ENCODE measurements at places on chromosomes 4 and X. TPM values are rescaled to one million over a fixed set of nuclear protein-coding genes. Genes with fewer than 3 reads are reported as not detected.

GRCh38 chr4:189436207-189436606, 504.5 kb upstream of the FRG1 start:
- DNase-seq, result no peak

GRCh38 chrX:100880368-100880767, 6.2 kb upstream of the NOX1 start:
- no peak for DNase-seq

DNA sequence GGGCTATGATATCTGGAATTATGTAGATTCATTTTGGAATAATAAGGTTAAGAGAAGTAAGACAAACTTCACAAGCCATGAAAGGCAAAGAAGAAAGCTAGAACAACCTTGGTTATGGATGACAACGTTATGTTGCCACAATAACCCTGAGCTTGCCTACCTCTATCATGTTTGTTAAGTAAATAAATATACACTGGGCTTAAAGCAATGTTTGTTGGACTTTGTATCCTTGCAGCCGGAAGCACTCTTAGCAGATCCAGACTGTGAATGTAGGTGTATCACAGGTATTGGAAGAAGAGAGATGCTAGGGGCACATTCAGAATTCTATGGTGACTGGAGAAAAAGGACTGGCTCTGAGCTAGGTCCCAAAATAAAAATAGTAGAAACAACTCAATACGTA, 214.4 kb downstream of the HS3ST1 start:
- no peak for DNase-seq

CCNQ gene
- 94.5 TPM for total RNA-seq

IBSP gene
- total RNA-seq, result not detected

GRCh38 chr4:3436798-3437581, 4.8 kb upstream of the HGFAC start:
- DNase-seq, result no peak

DNA sequence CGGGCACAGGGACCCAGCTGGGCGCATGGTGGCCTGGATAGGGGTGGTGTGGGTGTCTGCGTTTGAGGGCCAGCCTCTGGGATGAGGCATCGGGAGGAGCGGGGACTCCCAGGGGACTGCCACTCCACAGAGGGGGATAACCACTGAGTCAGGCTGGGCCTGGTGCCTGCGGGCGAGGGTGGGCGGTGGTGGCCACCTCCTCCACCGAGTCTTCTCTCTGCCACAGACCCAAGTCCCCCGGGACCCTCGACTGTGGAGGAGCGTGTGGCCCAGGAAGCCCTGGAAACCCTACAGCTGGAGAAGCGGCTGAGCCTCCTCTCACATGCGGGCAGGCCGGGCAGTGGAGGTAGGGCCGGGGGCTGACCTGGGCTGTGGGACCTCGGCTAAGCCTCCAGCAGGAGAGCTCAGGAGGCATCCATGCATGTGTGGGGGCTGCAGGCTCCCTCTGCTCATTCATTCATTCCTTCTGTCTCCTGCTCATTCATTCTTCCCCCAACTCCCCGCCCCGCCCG, 26.4 kb downstream of the DOK7 start:
- DNase-seq, result no peak

FABP2 gene
- total RNA-seq, result not detected

YY2 gene
- total RNA-seq, result 0.26 TPM

GRCh38 chrX:21412883-21413282, 38.7 kb downstream of the CNKSR2 start:
- no peak for DNase-seq

DNA sequence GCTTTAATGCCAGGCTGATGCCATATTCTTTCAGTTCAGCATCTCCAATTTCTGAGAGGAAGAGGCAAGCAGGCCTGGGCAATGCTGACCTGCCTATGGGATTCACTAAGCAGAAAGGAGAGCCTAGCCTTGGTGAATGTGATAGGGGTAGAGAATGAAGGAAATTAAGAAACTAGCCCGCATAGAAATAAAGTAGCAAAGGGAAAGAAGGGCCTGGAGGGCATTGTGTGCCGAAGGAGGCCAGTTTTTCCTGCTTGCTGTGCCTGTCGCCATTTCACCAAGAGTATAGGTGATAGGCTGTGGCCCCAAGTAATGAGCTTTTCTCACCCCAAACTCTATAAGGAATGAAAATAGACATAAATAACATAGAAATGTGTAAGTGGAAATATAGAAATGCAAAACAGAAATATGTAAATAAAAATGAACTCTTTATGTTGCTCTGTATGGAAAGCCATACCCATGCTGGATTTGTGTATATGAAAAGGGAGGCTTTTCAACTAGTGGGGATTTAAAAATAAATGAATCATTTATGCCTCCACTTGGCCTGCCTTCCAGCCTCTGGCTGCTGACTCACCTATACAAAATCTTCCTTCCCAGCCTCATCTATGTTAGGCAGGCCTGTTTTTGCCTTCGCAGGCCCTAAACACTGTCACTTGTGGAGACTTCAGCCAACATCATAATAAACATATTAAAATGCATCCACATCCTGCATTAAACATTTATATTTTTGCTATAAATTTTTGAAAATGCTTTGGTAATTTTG, 5.1 kb upstream of the OCRL start:
- DNase-seq, result no peak

GJB1 gene
- 0.27 TPM for total RNA-seq

DNA sequence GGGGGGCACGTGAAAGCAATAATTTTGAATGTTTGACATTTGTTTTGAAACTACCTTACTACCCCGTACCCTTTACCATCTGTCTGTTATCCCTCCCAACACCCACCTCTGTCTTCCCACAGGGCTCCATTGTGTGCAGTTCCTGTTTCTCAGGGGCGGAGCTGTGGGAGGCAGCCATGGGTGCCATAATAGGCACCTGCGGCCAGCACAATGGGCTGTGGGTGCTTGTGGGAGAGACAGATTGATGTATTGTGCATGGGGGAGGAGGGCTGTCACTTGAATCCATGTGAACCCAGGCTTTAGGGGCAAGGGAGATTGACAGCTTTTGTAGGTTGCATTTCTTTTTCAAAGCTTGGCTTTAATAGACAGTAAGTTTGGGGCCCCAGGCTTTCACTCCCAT, 122.6 kb upstream of the CXorf66 start:
- no peak for DNase-seq

- DNase-seq, result no peak
Measured at GRCh38 chr4:41791557-41791956, 43.0 kb upstream of the PHOX2B start.

DNA sequence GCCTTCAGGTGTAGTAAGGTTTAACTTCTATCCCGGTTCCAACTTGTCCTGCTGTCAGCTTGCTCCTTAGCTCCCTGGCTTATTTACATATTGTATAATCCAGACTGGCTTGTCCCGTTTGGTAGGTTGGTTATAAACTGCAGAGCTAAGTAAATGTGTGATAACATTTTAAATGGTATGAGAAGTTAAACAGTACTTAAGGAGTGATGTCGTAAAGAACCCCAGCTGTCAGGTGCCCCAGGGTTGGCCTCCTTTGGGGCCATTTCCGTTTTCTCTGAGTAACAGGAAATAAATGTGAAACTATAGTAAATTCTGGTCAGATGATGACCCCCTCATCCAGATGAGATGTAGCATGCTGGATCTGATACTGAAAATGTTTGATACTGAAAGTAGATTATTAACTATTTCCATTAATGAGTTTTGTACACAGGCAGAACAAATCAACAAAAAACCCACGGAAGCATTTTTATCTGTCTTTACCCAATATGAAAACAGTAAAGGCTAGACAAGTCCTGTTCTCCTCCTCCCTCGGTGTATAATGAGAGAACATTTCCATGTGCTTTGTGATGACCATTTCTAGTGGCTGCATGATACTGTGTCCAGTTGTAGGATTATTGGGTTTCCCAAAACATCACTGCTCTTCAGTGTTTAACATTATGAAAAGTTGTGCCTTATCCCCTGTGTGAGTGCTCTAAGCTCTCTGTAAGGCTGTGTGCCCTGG, 22.4 kb downstream of the GAB1 start:
- DNase-seq, result no peak

DNA sequence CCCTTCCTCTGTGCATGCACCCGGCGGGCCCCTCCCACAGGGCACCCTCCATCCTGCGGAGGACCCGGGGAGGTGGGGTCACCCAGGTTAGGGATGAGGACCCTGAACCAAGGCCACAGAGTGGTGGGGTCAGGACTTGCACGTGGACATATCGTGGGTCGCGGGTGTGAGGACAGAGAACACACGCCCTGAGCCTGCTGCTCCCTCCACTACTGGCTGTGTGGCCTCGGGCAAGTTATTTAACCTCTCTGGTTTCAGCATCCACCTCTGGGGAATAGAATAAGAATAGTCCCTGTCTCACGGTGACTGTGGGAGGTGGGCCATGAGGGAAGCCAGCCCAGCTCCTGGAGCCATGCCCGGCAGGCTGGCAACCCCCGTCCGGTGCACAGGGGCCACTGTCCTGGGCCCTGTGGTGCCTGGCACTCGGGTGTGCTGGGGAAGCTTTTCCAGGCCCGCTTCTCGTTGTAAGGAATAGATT, 5.1 kb downstream of the PSAPL1 start:
- no peak for DNase-seq

DNA sequence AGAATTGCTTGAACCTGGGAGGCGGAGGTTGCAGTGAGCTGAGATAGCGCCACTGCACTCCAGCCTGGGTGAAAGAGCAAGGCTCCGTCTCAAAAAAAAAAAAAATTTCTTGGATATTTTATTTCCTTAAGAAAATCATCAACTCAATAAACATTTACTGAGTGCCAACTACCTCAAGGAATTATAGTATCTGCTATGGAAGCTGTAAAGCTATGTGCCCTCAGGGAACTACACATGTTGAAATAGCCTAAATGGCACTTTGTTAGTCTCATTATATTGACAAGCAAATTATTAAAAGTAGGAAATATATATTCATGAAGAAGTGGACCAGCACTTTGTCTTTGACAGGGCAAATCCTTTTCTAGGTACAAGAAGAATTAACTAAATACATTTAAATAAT, 40.8 kb downstream of the ELOVL6 start:
- no peak for DNase-seq

DNA sequence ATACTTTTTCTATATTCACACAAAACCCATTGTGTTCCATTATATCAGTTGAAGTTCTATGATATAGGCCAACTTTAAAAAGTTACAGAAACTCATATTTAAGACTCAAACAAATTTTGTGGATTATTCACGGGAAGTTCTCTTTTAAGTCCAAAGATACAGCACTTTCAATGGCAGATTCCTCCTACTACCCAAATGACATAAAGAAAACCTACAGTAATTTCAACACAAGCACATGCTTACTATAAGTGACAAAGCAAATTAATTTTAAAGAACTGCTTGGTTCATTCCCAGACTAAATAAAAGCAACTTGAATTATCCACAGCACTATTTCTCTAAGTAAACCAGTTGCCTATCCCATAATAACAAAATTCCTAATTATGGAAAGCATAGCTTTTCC, 4.1 kb downstream of the PPA2 start:
- DNase-seq, result no peak

EPGN gene
- total RNA-seq, result 0.61 TPM

DNA sequence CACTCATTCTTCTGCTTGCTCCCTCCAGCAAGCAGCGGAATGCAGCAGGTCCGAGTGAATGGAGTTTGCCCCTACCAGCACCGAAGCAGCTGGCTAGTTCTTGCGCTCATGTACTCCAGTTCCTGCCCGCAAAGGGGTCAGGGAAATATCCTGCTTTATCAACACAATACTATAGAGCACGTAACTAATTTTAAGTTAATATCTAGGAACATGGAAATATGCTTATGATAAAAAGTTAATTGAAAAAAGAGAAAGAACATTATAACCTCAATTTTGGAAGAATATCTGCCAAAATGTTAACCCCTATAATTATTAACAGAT, 195.6 kb downstream of the SNCA start:
- no peak for DNase-seq

TMEM271 gene
- total RNA-seq, result not detected

- no peak for DNase-seq
Measured at GRCh38 chrX:149721778-149722177, 9.9 kb downstream of the MAGEA11 start.

GRCh38 chr4:61921920-61922319, 721.8 kb downstream of the ADGRL3 start:
- no peak for DNase-seq

CCDC149 gene
- total RNA-seq, result 18.7 TPM

DNA sequence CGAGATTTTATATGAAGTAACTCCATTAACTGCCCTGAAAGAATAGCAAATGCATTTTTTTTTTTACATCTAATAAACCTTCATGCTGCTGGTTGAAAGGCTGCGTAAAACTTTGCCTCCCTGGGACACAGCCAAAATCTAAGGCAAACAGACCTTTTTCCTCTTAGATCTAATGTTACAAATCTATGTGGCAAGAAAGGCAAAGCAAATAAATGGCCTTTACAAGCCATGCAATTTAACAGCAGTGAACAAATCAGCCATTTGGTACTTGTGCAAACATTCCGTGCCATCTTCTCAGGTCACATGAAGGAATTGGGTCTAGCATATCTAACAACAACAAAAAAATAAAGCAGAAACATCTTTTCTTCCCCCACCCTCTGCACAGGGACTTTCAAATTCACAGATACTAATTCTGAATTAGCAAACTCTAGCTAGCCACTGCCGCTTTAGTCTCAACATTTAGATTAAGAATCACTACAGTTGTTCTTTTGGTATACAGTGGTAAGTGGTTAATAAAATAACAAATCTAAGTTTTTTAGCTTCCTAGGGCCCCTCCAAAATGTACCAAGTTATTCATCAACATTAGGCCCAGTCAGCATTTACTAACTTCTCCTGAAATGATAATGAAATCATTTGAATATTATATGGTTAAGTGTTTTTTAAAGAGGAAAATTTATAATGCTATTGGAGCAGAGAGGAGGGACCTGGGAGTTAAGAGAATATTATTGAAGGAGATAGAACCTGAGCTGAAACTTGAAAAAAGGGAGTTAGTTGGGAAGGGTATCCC, 593.8 kb downstream of the SMARCA1 start:
- DNase-seq, result no peak

- no peak for DNase-seq
Measured at GRCh38 chrX:16465081-16465876, 184.7 kb upstream of the S100G start.

DNA sequence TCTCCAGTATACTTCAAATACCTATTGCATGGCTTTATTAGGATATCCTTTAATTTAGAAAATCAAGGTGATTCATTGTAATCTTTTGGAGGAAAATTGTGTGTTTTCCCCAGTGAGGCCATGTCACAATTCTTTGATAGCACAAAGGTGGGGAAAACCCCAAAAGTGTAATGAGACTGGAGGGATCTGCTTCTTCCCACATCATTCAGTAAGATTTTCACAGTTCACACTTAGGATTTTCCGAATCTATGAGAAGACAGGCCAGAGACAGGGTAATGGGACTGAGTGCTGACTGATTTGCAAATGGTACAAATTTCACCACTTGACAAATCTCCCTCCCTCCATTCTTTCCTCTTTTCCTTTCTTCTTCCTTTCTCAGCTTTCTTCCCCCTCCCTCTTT, 181.1 kb downstream of the MGST2 start:
- DNase-seq, result no peak

DNA sequence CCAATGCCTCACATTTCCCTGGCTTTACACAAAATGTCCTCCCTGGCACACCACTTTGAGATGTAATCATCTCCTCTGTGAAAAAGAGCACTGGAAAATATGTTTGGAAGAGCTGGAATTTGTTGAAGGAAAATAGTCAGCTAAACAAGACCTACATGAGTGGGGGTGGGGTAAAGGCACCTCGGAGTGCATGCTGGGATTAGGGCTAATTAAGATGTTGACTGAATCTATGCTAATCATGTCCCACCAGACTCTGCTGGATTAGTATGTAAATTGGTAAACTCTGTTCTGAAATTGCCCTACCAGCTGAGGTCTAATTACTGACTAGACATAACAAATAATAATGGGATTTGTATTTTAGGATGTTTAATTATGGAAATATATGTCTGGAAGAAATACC, 46.8 kb upstream of the MID1 start:
- no peak for DNase-seq

GRCh38 chr4:71663780-71664179, 120.1 kb downstream of the GC start:
- no peak for DNase-seq

Measured in uterus (tissue), 4 donors.